ENCODE measurements at places on chromosomes 3 and 15.

DNA sequence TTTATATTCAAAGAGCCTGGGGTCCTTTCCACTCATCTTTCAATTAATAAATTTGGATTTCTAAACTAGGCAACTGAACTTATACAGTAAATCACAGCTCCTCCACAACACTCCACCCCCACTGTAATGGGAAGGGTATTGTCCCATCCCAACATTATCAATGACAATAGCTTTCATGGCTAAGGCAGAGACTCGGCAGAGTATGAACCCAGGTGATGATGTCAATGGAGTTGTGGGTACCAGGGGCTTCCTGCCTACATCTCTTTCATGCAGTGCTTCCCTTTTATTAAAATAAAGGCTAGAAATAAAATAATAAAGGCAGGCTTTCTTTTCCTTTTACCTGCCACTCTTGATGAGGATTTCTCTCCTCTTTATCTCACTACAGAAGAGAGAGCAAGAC, 109.5 kb downstream of the ADAM10 start:
- no peaks in the 10 kb centered on the region for H3K4me1 ChIP-seq
- DNase-seq: no peak
- H3K27ac ChIP-seq: no peak overlapping the region
- no peaks in the 10 kb centered on the region for H3K27me3 ChIP-seq

- no peaks in the 10 kb centered on the region for H3K4me1 ChIP-seq
- H3K36me3 ChIP-seq: no peaks in the 10 kb centered on the region
- H3K27me3 ChIP-seq: peaks cover 7% of the 10 kb centered on the region
These were observed 13.2 kb downstream of the EPHB3 start for GRCh38 chr3:184574515-184575417.

DNA sequence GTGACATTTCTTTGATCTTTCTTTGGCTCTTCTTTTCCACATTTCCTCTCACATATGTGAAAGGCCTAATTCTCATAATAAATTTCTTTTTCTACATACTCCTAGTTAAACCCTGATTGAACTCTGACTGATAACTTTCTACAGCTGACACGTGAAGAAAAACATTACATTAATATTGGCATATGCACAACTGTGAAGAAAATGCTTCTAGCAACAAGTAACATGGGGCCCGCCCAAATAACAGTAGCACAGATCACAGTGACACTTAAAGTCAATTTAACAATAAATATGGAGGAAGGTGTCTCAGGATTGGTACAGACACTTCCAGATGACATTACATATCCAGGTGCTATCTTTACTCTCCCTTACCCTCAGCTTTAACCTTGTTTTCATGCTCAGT, 317.6 kb upstream of the ZNF385D start:
- no peak for DNase-seq
- no peaks in the 10 kb centered on the region for H3K4me1 ChIP-seq
- H3K4me3 ChIP-seq: no peak overlapping the region
- no peaks in the 10 kb centered on the region for H3K36me3 ChIP-seq
- H3K27me3 ChIP-seq: no peaks in the 10 kb centered on the region

- H3K36me3 ChIP-seq: no peaks in the 10 kb centered on the region
- no peak overlapping the region for H3K27ac ChIP-seq
- H3K4me3 ChIP-seq: no peak overlapping the region
- H3K27me3 ChIP-seq: no peaks in the 10 kb centered on the region
- DNase-seq: no peak
These were observed 59.7 kb downstream of the SENP2 start for GRCh38 chr3:185645596-185646381.

DNA sequence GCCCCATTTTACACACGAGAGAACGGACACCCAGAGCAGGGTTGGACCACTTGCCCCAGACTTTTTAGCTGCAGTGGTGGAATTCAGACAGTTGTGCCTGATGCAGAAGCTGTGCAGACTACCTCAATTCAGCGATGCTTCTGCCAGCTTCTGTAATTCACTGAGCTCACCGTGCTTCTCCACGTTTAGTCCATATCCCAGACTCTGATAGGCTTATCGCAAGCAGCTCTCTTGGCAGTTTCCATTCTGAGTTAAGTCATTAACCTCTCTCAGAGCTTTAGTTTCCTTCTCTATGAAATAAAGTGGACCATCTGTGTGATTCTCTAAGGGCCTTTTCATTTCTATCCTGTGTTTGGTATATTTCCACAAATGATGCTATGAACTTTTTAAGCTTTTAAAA, 37.1 kb downstream of the ABHD17C start:
- no peak overlapping the region for H3K27ac ChIP-seq
- H3K4me1 ChIP-seq: no peaks in the 10 kb centered on the region
- H3K4me3 ChIP-seq: no peak overlapping the region
- no peak for DNase-seq
- H3K36me3 ChIP-seq: no peaks in the 10 kb centered on the region
- H3K27me3 ChIP-seq: no peaks in the 10 kb centered on the region

- no peak for DNase-seq
- H3K4me3 ChIP-seq: no peak overlapping the region
- no peaks in the 10 kb centered on the region for H3K27me3 ChIP-seq
- H3K4me1 ChIP-seq: no peaks in the 10 kb centered on the region
- H3K27ac ChIP-seq: no peak overlapping the region
These were observed 175.4 kb downstream of the SQOR start for GRCh38 chr15:45810201-45810600.

GRCh38 chr3:100653604-100654294, 44.3 kb downstream of the ADGRG7 start:
- DNase-seq: no peak
- H3K4me3 ChIP-seq: no peak overlapping the region
- H3K36me3 ChIP-seq: no peaks in the 10 kb centered on the region
- H3K27ac ChIP-seq: no peak overlapping the region
- no peaks in the 10 kb centered on the region for H3K4me1 ChIP-seq

GRCh38 chr3:107629566-107629965, 106.8 kb downstream of the BBX start:
- no peak overlapping the region for H3K4me3 ChIP-seq
- no peaks in the 10 kb centered on the region for H3K36me3 ChIP-seq

- H3K4me1 ChIP-seq: no peaks in the 10 kb centered on the region
- no peak overlapping the region for H3K4me3 ChIP-seq
- no peaks in the 10 kb centered on the region for H3K27me3 ChIP-seq
- no peak overlapping the region for H3K27ac ChIP-seq
These were observed 420.1 kb downstream of the EDEM1 start for GRCh38 chr3:5607581-5607980.

GRCh38 chr15:57334257-57334656, 42.0 kb upstream of the CGNL1 start:
- no peaks in the 10 kb centered on the region for H3K36me3 ChIP-seq
- no peak overlapping the region for H3K4me3 ChIP-seq
- H3K27ac ChIP-seq: no peak overlapping the region
- no peaks in the 10 kb centered on the region for H3K4me1 ChIP-seq
- no peak for DNase-seq

GRCh38 chr3:908839-909238, 184.0 kb upstream of the CNTN6 start:
- H3K27me3 ChIP-seq: no peaks in the 10 kb centered on the region
- H3K27ac ChIP-seq: no peak overlapping the region
- no peak for DNase-seq
- H3K4me3 ChIP-seq: no peak overlapping the region

GRCh38 chr15:57554063-57554811, 37.5 kb upstream of the MYZAP start:
- H3K36me3 ChIP-seq: no peaks in the 10 kb centered on the region
- no peak overlapping the region for H3K27ac ChIP-seq
- DNase-seq: no peak
- no peak overlapping the region for H3K4me3 ChIP-seq
- H3K4me1 ChIP-seq: no peaks in the 10 kb centered on the region

DNA sequence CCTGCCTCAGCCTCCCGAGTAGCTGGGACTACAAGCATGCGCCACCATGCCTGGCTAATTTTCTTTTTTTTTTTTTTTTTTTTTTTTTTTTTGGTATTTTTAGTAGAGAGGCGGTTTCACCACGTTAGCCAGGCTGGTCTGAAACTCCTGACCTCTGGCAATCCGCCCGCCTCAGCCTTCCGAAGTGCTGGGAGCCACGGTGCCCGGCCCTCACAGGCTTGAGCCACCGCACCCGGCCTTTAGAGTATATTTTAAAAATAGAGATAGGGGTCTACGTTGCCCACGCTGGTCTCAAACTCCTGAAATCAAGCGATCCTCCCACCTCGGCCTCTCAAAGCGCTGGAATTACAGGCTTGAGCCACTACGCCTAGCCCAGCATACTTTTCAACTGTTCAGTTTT, 93.4 kb upstream of the CHD2 start:
- H3K4me3 ChIP-seq: no peak overlapping the region
- peaks cover 43% of the 10 kb centered on the region for H3K4me1 ChIP-seq
- no peak for DNase-seq
- H3K27me3 ChIP-seq: no peaks in the 10 kb centered on the region
- no peak overlapping the region for H3K27ac ChIP-seq

DNA sequence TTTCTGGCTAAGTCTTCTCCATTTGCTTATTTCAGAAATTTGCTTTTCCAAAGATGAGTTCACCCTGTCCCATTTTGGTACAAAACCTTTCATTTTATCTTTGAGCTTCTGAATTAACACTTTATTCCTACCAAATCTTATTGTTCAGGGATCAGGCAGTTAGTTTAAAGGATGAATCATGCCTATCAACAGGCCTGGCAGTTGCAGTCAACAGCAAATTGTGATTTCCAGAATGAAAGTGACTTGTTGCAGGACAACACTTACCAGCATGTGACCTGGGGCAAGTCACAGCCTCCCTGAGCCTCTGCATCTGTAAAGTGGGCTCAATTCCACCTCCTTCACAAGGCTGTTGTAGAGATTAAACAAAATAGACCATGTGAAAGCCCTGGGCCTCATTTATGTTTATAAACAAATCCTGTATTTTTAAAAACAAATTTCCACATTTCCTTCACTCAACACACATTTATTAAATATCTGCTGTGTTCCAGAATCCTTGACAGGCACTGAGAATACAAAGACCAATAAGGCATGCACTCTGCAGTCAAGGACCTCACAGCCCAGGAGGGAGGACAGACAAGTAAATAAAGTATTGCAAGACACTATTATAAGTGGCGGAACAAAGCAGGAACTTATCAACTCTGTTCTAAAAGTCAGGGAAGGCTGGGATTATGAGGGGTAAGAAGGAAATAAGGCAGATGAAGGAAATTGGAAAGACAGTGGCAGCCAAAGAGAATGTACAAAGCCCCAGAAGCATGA, 359.1 kb upstream of the IL12A start:
- no peaks in the 10 kb centered on the region for H3K36me3 ChIP-seq
- DNase-seq: no peak
- H3K4me3 ChIP-seq: no peak overlapping the region
- no peaks in the 10 kb centered on the region for H3K27me3 ChIP-seq

DNA sequence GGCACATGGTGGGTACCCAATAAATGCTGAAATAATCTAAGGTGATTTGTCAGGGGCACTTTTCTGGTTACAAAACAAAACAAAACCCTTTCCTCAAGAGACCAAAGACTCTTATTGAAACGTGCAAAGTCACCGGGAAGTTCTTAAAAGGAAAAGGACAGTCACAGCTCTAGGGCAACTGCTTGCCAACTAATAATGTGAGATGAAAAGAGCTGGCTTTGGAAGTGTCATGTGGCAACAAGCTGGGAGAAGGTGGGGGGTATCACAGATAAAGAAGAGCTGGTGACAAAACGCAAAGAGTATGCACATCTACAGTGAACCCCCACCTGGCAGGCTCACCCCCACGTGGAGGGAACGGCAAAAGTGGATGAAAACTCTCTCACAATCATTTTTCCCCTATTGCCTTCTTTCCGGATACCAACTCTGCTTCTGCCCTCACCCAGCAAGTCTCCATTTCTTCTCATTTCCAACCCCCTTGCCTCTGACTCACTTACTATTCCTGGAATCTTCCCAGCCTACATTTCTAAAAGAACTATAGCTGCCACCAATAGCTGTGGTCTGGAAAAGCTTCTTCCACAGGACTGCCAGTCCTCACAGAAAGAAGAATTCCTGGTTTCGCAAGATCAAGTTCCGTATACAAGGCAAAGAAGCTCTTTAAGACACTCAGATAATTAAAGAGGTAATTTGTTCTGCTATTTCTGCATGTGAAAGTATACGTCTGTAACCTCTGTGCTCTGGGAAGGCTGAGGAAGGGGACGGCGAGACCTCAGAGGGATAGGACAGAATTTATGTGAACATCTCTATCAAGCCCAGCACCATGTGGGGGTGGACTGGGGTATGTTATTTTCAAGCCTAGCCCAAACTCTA, 21.8 kb upstream of the ANPEP start:
- H3K36me3 ChIP-seq: peaks cover 65% of the 10 kb centered on the region
- H3K27me3 ChIP-seq: no peaks in the 10 kb centered on the region
- no peak overlapping the region for H3K27ac ChIP-seq
- no peak for DNase-seq
- H3K4me1 ChIP-seq: no peaks in the 10 kb centered on the region

- no peaks in the 10 kb centered on the region for H3K27me3 ChIP-seq
- no peaks in the 10 kb centered on the region for H3K4me1 ChIP-seq
- no peak for DNase-seq
- H3K4me3 ChIP-seq: no peak overlapping the region
- no peaks in the 10 kb centered on the region for H3K36me3 ChIP-seq
These were observed 132.6 kb upstream of the COL8A1 start for GRCh38 chr3:99505646-99506269.

DNA sequence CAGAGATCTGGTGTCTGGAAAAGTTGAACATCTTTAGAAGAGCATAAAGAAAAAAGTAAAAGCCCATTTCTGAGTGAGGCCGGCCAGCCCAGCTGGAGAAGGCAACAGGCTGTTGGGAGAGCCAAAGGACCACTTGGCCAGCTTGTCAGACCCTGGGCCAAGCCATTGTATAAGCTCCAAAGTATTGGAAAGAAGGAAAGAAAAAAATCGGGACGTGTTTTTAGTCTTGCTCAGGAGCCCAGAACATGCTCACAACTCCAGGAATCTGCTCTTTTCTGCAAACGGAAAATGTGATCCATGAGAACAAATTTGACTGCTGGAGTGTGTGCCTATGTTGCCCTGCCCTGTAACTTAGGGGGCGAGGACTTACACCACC, 10.4 kb upstream of the CLPX start:
- no peaks in the 10 kb centered on the region for H3K36me3 ChIP-seq
- H3K27ac ChIP-seq: no peak overlapping the region
- no peaks in the 10 kb centered on the region for H3K27me3 ChIP-seq
- DNase-seq: no peak
- H3K4me1 ChIP-seq: no peaks in the 10 kb centered on the region
- H3K4me3 ChIP-seq: no peak overlapping the region

DNA sequence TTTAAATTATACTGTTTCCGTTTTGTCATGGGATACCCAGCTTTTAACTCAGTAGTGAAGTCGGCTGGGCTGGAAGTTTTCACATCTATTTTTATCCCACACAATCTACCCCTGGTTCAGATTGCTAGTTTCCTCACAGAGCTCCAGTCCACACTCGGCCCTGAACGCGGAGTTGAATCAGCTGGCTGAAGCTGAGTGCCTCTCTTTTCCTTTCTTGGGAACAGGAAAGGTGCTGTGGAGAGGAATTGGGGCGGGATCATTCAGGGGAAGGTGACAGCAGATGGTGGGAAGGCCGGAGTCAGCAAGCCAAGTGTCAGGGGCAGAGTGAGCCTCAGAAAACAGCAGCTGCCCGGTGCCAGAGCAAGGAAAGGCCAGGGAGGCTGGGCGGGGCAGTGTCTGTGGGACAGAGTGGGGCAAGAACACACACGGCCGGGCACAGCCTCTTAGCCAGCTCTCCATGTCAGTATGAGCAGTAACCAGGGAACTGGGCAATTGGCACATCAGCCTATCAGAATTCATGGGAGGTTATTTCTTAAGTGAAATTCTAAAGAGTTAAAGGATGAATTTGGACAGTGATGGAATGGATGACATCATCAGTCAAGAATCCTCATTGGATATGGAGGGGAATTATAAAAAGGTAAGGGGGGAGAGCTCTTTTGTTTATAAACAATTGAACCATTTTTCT, 135.7 kb upstream of the IL12A start:
- peaks cover 10% of the 10 kb centered on the region for H3K27me3 ChIP-seq
- H3K36me3 ChIP-seq: no peaks in the 10 kb centered on the region
- DNase-seq: no peak
- H3K4me1 ChIP-seq: no peaks in the 10 kb centered on the region
